ENCODE measurements at places on chromosomes 13 and 19.

- DNase-seq: no peak
These were observed 260.5 kb downstream of the RFC3 start for GRCh38 chr13:34078334-34078999.

- no peak for DNase-seq
These were observed 4.0 kb upstream of the ZNF628 start for GRCh38 chr19:55472463-55472862.

DNA sequence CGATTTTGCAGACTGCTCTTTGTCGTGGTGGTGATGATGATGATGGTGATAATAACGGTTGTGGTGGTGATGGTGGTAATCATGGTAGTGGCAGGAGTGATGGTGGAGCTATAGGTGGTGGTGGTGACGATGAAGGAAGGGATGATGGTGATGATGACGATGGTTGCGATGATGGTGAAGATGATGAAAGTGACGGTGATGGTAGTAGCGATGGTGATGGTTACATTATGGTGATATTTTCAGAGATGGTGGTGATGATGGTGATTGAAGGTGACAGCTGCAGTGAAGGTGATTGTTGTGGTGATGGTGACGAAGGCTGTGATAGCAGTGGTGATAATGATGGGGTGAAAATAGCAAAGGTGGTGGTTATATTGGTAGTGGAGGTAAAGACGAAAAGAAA lies 2.1 kb upstream of the ADGRE3 start:
- peak; percentile 75 for DNase-seq

GRCh38 chr19:18848878-18849661 lies 17.3 kb downstream of the UPF1 start:
- DNase-seq: no peak

DNA sequence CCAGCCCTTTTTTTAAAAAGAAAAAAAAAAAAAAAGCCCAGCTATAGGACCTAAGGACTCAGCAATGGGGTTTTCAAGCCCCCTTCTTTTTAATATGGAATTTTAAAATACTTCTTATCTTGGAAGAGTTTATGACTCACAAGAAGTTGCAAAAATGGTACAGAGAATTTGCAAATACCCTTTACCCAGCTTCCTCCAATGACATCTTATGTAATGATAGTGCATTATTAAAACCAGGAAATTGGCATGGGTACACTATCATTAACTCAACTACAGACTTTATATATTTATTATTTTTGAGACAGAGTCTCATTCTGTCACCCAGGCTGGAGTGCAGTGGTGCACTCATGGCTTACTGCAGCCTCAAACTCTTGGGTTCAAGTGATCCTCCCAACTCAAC lies 16.1 kb downstream of the TMEM38A start:
- DNase-seq: no peak

GRCh38 chr19:47839913-47840312 lies 18.2 kb downstream of the CRX start:
- DNase-seq: no peak

DNA sequence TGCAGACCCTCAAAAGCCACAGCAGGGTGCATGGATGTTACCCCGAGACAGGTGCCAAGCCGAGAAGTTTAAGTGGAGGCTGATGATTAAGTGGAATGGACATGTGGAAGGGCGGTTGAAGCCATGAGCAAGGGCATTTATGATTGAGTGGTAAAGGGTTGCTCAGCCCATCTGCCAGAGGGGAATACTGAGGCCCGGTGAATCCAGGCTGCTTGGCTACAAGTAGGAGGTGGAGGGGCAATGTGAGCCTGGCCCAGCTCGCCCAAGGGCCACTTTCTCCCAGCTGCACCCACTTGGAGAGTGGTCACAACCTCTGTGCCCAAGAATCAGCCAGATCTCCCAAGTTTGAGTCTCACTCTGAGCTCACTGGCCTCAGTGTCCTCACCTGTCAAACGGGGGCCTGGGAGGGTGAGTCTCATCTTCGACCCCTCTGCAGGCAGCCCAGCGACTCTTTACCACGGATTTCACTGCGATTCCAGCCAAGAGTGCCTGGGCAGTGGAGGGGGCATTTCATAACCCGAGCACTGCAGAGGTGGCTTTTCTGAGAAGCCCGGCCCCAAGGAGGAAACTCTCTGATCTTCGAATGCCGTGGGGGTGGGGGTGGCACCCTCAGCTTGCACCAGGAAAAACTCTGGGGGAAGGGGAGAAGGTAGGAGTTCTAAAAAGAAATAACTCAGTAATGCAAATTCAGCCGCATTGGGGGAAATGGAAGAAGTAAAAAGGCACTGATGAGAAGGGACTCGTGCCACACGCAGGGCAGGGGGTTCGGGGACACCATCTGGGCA lies 62.9 kb upstream of the KLF2 start:
- DNase-seq: no peak

DNA sequence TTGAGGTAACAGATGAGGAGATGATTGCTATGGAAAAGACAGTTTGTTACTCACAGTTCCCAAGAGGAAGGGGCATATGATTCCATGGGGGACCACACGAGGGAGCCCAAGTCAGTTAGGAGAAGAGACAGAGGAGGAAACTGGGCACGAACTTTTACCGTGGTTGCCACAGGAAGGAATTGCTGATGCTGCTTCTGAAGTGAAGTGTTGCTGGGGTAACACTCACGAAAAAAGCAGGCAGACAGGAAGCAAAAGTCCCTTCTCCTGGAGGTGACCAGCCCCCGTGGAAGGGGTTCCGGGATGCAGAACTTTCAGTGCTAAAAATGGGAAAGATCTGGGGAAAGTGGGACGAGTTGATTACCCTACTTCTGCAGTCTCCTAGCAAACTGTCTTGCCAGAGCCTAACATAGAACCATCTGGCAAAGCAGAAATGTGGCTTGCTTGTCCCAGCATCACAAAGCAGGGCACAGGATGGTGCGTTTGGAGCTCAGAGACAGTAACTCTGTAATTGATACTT lies 35.4 kb upstream of the MAP3K10 start:
- DNase-seq: no peak

- no peak for DNase-seq
These were observed 144.6 kb downstream of the LACC1 start for GRCh38 chr13:44024167-44024845.

- peak; percentile 34 for DNase-seq
These were observed 607 bp upstream of the SYNE4 start for GRCh38 chr19:36009220-36009619.

- DNase-seq: no peak
These were observed 307.7 kb downstream of the PCDH9 start for GRCh38 chr13:66922444-66922843.

- peak; percentile 72 for DNase-seq
These were observed at the start of gene ZNF382 for GRCh38 chr19:36605101-36605876. Gene ZNF382 (plus strand): TSS chr19:36605313. CDS start chr19:36609915, 4,602 bp downstream.

GRCh38 chr13:43268632-43269031 lies 245.2 kb downstream of the DNAJC15 start:
- DNase-seq: no peak

Data from T-helper 2 cell (primary cell).